ENCODE measurements at places on chromosomes 5 and 9.
A peak's percentile ranks its signal among the peaks of the same experiment; 100 is the strongest.

- no peak for DNase-seq
Observed at GRCh38 chr9:71648453-71648852, 119.9 kb downstream of the CEMIP2 start.

- no peak for DNase-seq
Observed at GRCh38 chr5:74294231-74294705, 346.3 kb downstream of the ENC1 start.

GRCh38 chr5:74630453-74631066, 10.0 kb downstream of the ENC1 start:
- DNase-seq = no peak

GRCh38 chr5:65880496-65881072, 45.8 kb upstream of the ERBIN start:
- no peak for DNase-seq

DNA sequence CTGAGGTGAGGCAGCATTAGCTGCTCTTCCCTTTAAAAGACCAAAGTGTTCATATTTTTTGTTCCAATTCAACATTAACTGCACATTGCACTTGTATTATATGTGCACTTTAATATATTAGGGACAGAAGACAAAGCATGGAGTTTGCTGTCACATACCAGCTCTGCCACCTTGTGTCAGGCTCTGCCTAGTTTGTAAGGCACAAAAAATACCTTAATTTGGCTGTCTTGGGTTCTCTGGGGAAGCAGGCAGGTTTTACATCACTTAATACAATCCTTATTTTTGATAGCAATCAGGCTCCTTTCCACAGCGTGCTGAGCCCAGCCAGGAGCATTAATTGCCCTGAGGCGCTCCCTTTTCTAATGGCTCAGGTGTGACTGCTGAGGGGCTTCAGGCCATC, 131.8 kb downstream of the SCAMP1 start:
- DNase-seq = no peak

- DNase-seq = no peak
Observed at GRCh38 chr9:91180240-91180929, 181.3 kb downstream of the AUH start.

DNA sequence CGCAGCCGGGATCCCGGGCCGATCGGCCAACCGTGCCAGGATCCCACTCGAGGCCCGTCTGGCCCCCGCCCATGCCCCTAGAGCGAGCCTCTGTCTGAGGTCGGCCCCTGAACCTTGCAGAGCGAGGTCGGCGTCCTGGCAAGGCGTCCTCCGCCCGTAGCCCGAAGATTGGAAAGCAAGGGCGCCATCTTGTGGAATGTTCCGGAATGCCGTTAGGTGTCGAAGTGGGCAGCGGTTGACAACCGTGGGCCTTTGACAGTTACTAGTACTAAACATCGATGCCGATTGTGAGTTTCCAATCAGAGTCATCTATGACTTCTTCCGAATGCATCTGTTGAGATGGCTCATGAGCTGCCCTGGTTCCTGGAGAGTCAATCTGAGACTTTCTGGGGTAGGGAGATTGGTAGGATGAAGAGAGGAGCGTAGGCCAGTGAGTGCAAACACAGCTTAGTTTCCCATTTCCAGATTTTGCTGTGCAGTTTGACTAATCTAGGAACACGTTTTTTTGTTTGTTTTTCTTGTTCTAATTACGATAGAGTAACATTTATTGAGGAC, 923 bp upstream of the PLK2 start:
- peak; percentile 85 for DNase-seq

- no peak for DNase-seq
Observed at GRCh38 chr9:12826924-12827565, 52.2 kb downstream of the LURAP1L start.

DNA sequence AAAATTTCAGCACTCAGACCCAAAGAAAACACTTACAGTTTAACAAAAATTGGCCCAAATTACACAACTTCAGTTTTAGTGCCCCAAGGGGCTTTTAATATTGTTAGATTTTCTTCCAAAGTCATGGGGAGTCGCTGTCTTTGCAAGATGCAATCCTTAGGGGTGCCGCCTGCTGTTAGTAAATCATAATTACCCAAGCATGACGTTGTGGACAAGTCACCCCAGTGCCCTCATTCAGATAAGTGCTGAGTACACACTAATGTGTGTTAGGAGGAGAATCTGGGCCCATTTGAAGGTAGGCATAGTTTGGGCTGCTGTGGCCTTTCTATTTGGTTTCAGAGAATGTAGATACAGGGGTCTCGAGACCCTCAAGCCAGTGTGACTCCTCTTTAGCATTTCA, 138.1 kb downstream of the SV2C start:
- no peak for DNase-seq

GRCh38 chr5:132674671-132675506, 1.1 kb downstream of the IL4 start:
- no peak for DNase-seq

GRCh38 chr5:74386571-74387334, 253.8 kb downstream of the ENC1 start:
- no peak for DNase-seq

- DNase-seq = no peak
Observed at GRCh38 chr9:113979343-113980127, 98.6 kb downstream of the AMBP start.

DNA sequence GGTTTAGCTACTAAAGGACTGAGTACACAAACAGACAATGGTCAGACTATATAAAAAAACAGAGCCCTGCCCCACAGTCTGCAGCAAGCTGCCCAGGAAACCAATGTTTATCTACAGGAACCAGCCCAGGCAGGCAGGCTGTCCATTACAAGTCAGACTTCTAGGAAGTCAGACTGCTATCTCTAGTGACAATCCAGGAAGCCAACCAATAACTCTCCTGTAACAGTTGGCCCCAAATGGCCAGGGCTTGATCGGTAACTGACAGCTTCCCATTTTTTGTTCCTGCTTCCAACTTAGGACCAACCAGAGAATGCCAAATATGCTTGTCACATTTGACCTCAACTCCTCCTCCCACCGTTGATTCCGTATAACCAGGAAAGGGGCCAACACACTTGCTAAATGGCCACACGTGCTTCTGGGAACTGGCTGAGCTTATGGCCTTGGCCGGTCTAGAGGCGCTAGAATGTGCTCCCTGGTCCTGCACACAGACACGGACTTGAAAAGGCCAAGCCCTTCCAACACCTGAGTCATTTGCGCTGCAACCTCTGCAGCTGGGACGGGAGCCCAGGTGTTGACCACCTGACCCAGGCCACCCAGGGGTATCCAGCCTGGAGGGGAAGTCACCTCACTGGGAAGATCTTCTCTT, 79.6 kb upstream of the CDK20 start:
- DNase-seq = no peak

- DNase-seq = no peak
Observed at GRCh38 chr5:61332851-61333320, 828 bp downstream of the ZSWIM6 start.

- no peak for DNase-seq
Observed at GRCh38 chr9:76713381-76713780, 50.9 kb upstream of the PCA3 start.

DNA sequence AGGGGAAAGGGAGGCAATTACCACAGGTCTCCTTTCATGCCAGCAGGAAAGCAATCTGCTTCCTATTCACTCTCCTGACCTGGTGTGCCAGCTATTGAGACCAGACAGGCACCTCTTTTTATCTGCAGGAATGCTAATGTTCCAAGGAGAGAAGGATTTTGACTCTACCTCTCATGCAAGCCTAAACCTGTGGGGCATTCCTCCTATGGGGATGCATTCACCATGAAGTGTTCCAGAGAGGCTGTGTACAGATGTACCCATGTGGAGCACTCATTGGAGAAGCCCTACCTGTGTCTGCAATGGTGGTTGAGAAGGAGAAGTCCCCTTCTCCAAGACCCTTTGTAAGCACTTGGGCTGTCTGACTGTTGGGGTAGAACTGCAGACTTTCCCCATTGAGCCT, 45.4 kb upstream of the EDIL3 start:
- no peak for DNase-seq

DNA sequence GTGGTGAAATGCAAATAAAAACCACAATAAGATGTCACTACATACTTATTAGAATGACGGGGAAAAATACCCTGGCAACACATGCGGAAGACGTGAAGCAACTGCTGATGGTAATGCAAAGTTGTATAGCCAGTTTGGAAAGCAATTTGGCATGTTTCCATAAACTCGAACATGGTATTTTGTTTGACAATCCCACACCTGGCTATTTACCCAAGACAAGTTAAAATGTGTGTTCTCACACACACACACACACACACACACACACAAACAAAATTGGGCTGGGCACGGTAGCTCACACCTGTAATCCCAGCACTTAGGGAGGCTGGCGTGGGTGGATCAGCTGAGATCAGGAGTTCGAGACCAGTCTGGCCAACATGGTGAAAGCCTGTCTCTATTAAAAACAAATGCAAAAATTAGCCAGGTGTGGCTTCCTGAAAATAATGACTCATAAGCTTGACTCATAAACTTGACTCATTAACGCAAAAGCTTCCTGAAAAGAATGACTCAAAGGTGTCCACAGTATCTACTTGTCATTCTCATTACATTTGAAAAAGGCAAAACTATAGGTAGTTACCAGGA, 456.5 kb downstream of the CDH18 start:
- DNase-seq = no peak

DNA sequence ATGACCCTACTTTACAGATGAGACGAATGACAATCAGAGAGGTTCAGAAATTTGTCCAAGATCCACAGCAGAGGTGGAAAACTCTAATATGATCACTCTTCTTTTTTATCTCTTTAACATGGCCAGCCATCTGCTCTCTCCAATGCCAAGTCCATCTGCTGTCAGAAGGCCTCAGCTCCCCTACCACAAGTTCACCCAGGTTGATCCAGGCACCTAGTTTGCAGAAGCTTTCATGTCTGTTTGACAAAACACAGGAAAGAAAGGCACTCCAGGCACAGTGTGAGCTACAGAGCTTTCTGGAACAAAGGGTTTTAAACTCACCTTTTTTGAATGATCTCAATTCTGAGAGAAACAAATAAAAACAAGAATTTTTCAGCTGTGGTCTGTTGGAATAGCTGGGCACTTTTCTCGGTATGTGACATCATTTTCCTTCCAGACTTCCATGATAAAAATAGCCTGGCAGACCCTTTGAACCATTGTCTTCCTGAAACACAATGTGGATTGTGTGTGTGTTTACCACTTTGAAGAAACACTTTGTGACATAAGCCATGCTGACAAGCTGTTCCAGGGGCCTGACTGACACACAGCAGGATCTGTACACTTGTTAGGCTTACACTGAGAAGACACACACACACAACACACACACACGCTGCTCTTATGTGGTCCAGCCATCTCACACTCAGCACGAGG, 214.3 kb downstream of the AGTPBP1 start:
- no peak for DNase-seq

DNA sequence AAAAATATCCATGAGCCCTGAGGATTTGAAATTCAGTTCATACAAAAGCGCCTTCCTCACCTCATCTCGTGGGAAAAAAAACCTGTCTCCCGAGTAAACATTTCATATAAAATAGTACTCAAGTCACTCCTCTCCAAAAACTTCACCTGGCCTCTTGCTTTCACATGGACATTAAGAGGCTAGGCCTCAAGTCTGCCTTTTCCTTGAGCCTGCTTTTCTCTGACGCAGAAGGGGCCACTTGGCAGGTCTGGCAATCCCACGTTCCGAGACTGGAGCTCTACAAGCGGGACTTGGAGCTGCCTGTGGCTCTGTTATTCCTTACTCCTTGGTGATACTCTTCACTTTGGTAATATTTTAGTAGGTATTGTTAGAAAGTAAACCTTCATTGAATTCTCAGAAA, 26.9 kb upstream of the CKS2 start:
- no peak for DNase-seq

GRCh38 chr9:107614765-107615164, 125.2 kb upstream of the KLF4 start:
- no peak for DNase-seq

- DNase-seq = no peak
Observed at GRCh38 chr5:74257645-74258313, 382.7 kb downstream of the ENC1 start.

DNA sequence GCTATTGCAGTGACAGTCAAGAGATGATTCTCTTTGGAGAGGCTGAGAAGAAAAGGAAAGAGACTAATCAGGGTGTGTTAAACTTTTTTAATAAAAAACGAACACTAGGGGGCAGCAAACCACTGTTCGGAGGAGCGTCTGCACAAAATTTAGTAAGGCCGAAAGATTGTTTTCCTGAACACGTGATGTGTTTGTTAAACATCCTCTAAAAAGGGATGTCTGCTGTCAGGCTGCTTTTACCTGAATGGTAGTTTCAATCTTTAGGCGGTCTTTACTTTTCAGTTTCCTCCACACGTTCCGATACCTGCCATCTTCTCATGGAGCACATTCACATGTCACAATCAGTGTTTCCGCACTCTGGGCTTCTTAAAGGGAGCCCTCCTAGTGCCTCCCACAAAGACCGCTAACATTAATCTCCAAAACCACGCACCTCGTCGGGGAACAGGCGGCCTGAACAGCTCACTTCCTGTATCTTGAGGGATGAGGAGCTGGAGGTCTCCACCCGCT, 125.2 kb downstream of the GPBP1 start:
- DNase-seq = peak; percentile 31

DNA sequence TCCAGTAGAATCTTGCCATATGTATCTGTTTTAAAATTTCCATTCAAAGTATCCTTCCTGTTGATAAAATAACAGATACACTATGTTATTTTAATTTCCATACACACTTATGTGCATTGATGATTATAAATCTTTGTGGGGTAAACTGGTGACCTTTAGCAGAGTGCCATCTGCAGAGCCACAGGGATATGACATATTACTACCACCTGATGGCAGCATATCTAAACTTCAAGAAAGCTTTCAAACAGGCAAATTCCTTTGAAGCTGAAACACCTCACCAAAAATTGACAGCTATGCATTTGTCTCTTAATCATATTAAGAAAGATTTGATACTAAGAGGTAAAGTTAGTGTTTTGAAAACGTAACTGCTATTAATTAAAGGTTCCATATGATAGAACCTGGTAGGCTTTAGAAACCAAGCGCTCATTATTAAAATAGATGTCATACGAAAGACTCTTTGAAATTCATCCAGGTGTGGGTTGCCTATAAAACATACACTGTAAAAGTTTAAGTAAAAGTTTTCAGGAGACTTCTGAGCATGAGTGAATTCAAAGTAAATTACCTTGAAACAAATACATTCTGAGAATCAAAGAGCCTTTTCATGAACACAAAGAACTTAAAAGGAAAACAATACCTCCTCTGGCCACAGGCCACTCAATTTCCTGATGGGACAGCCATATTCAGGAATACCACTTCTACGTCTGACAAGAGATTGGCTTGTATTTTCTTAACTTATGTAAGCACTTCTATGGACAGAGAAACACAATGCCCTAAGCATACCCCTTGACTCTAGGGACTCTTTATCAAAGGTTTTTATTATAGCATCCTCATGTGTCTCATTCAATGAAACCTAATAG, 93.3 kb downstream of the KIAA0825 start:
- no peak for DNase-seq

GRCh38 chr9:68844631-68845612, 139.9 kb downstream of the PIP5K1B start:
- no peak for DNase-seq

Data from activated T-helper 2 cell treated with anti-CD3 and anti-CD28 coated beads, Interferon-gamma antibody, Interleukin-2, Interleukin-4, amounts not matched to agents 10 μg/mL and 5 μg/mL and 100 μg/mL, durations not matched to agents 14 hours and 24 hours and 36 hours (primary cell).